ENCODE measurements at places on chromosomes 5 and 9.

GRCh38 chr5:5014586-5015235, 125.4 kb upstream of the ADAMTS16 start:
- DNase-seq: no peak

- no peak for DNase-seq
These were observed 143.4 kb downstream of the TENT4A start for GRCh38 chr5:6856653-6857052.

GRCh38 chr5:119820016-119820415, 190.7 kb downstream of the FAM170A start:
- DNase-seq: no peak

DNA sequence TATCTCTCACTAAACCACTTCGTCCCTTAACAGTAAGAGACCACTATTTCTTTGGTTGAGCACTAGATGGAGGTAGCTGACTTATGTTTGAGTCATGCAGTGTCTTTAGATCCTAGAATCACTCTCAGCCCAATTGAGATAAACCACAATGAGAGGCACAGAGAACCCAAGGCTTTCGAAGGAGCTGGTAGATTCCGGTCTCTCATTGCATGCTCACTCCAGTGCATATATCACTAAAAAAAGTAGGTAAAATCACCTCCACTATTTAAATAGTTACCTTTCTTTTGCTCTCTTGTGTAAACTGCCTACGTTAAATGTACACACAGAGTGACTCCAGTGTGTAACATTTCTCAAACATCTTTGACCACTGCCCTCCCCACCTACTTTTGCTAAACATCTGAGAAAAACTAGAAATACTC, 27.6 kb downstream of the ACTL7A start:
- DNase-seq: no peak

- DNase-seq: no peak
These were observed 1.3 kb downstream of the ZNF131 start for GRCh38 chr5:43121913-43122484.

GRCh38 chr9:23630488-23630887, 195.6 kb downstream of the ELAVL2 start:
- DNase-seq: no peak

GRCh38 chr5:69090158-69090557, 3.7 kb upstream of the SLC30A5 start:
- no peak for DNase-seq
